ENCODE measurements at places on chromosomes 1 and 21.

DNA sequence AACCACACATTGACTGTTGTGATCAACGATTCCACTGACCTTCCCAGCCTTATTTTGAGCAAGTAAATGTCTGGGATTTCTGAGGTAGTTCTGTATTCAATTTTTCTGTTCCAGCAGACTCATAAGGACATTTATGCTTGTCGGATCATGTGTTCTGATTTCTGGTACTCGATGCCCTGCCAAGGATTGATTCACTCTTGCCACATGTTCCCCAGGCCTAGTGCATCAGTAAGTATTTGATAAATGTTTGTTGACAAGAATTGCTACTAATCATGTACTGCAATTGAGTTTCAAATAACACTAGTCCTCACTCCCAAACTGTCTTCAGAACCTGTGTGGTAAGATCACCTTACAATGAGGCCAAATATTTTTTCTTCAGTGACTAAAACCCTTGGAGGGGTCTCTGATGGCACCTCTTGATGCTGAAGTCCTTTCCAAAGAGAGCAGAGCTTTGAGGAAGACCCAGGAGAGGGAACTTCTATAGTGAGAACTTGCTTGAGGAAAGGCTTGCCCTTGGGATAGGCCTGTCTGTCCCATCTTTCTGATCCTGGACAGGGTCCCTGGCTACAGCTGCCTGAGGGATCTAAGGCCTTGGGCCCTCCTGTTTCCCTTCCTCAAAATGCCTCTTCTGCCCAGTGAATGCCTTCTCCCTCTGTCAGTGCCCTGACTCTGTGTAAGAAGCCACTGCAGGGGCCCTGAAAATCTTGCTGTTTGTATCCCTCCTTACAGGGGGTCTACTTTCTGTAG is 115.8 kb upstream of the FAM78B start:
- DNase-seq = no peak

GRCh38 chr1:14367451-14367850 is 231.0 kb upstream of the KAZN start:
- no peak for DNase-seq

DNA sequence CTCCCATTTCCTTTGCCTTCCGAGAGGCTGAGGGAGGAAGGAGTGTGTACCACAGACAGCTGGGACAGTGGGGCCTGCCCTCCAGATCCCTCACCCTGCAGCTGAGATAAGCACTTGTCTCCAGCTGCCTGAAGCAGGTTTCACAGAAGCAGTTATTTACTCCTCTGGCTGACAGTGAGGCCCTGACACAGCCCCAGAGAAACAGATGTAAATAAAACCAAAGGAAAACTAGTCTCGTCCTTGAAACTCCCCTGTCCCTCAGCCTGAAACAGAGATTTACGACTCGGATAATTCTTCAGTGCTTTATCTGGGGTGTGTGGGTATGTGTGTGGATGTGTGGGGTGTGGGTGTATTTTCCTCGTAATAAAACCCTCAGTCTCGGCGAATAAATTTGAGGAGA is 181.1 kb downstream of the IGSF21 start:
- no peak for DNase-seq

GRCh38 chr1:84271441-84272151 is 29.9 kb upstream of the SAMD13 start:
- no peak for DNase-seq

- DNase-seq = no peak
Observed at GRCh38 chr1:43270421-43271095, 775 bp downstream of the TMEM125 start.

DNA sequence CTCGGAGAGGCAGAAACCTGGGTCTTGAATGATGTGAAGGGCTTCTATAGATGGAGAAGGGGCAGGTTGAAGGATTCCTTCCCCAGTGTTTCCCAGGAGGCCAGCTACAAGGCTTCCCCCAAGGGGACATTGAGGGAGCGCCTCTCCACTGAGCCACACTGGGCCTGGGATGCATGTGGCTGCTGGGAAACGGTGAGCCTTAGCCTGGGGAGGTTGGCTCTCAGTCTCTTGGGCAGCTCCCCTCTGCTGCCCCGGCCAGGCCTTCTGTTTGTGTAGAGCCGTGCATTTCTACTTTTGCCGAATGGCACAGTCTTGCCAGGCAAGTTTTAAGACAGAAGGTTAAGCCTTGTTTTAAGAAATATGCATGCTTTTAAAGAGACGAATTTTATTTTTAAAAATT is 254.4 kb upstream of the POU3F1 start:
- DNase-seq = no peak

DNA sequence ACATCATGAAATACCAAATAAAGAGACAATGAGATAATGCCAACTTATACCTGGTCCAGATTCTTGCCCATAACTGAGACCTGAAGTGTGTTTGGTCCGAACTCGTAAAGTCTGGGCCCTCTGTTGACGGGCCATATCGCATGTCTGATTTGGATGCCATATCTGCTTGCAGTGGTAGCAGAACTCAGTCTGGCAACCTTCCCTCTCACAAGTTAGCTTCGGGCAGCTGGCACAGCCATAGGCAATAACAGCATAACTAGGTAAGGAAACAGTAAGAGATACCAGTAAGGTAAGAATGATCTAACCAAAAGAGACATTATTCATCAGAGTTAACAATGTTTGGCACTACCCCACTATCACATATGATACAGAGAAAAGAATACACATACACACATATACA is 15.1 kb downstream of the RNF19B start:
- DNase-seq = no peak

DNA sequence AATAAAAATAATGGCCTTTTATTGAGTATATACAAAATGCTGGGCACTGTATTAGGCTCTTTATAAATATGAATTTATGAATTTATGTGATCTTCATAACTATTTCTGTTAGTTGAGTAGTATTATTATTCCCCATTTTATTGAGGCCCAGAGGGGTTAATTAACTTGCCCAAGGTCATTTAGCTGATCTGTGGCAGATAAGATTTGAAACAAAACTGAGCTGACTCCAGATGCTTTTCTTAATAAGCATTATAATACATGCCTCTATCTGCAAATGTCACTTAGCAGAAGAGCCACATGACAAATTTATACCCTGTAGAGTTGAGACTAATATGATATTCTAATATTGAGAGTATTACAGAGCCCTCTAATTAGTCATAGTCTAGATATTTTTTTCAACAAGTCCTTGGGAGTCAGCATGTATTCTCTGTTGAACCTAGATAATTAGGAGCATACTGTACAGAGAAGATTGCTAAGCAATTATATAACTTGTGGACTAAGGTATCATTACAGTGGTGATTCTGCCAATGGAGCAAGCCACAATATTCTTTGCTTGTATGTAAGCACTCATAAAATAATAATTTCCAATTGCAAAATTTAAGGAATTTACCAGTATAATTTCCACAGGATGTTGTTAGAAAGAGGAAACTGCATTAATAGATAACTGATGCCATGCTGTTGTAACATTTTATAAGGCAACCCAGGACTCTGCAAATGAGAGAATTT is 112.0 kb downstream of the LRRC40 start:
- no peak for DNase-seq

GRCh38 chr1:63321785-63322113 is 618 bp upstream of the FOXD3 start:
- no peak for DNase-seq

DNA sequence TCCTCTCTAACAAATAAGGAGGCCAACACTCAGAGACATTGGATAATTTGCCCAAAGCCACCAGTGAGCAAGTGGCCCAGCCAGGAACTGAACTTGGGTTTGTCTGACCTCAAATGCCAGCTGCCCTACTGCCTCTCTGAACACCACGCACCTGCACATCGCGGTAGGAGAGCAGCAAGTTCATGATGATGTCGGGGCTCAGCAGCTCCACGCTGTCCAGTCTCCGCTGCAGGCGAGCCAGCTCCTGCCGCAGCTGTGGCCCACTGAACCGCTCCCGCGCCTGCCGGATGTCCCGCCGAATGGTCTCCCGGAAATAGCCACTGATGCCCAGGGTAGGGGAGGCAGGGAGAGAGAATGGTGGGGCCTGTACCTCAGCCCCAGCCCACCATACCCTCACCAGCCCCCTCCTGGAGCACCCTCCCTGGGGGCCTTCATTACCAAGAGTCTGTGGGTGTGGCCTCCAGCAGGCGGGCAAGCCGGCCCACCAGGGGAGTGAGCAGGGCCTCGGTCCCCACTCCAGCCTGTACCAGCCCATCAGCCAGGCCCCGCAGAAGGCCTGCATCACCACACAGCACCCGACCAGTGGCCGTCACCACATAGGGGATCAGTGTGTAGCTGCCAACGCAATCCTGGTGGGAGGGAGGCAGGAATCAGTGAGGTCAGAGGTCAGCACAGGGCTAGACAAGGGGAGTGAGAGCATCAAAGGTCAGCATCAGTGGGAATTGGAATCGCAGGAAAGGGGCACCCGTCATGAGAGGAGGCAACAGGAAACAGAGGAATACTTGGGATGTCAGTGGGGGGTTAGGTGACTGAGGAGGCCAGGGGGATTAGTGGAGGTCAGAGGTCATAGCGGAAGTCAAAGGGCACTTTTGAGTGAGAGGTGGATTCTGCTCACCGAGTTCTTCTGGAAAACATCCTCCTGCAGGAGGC is 2.7 kb downstream of the MAP3K6 start:
- no peak for DNase-seq

GRCh38 chr1:33876970-33877650 is 13.2 kb downstream of the HMGB4 start:
- no peak for DNase-seq

DNA sequence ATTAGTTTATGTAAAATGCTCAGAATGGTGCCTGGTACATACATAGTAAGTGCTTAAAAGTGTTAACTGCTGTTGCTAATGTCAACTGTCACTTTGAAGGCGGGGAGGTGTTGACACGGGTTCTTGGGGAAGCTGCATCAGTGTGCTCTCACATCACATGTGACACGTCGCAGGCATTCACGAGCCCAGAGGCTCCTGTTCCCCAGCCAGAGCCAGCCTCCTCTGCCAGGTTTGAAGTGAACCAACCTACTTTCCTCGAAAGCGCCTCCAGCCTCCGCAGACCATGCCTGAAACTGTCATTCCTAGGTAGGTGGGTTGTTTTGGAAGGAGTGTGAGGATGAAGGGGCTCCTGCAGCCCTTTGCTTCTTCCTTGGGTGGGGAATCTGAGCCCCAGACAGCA is 13.8 kb downstream of the GALNT2 start:
- DNase-seq = no peak

GRCh38 chr1:187477103-187477502 is 648.4 kb downstream of the PLA2G4A start:
- no peak for DNase-seq

DNA sequence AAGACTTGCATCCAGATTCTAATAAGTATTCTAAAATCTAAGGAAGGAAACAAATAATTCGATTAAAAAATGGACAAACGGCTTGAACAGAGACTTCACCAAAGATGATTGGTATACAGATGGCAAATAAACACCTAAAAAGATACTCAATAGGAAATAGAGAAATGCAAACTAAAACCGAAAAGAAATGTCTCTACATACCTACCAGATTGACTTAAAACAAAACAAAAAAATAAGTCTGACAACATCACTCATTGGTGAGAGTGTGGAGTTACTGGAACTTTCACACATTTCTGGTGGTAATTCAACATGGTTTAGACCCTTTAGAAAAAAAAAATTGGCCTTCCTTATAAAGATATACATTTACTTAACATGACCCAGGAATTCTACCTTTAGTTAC is 869.8 kb downstream of the TTLL7 start:
- DNase-seq = no peak

DNA sequence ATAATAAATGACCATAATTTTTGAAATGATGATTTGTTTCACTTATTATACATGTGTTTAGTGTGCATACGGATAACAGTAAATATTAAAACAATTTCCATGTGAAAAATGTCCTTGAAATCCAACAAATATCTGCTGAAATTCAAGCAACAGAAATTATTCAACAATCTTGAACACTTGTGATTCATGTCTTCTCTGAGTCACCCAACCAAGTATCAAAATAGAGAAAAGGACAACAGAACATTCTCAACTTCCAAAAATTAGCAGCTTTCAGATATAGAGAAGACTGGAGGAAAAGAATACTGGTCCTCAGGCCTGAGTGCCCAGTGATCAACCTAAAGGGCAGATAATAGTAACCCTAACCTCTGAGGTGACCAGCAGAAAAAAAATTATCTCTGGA is 90.8 kb downstream of the VAV3 start:
- no peak for DNase-seq

DNA sequence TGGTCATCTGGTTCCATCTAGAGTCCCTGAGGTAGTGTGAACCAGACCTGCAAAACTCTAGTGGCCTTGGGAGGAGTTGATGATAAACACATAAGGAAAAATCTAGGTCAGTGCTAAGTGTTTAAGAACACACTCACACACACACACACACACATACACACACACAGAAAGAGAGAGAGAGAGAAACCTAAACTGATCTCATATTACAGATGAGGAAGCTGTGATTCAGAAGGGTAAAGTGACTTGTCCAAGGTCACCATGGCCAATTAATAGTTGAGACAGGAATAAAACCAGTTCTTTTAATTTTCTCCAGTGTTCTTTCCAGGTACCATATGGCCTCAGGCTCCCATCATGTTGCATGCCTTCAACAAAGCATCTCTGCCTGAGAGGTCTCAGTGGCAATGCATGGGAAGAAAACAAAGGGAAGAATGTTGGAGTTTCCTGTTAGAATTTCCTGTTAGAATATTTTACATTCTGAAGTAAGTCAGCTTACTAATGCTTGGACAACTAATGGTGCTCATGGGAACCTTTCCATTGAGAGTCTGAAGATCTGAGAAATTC is 77.3 kb upstream of the TSPAN2 start:
- DNase-seq = no peak

GRCh38 chr1:209652873-209653401 is 712 bp upstream of the LAMB3 start:
- DNase-seq = no peak

GRCh38 chr1:110426854-110427253 is 19.4 kb upstream of the LAMTOR5 start:
- DNase-seq = no peak

- no peak for DNase-seq
Observed at GRCh38 chr1:151043163-151043562, 4.4 kb upstream of the C1orf56 start.

- no peak for DNase-seq
Observed at GRCh38 chr1:185663771-185664296, 70.4 kb upstream of the HMCN1 start.

Data from activated naive CD4-positive, alpha-beta T cell (primary cell).